ENCODE measurements at places on chromosomes 5 and 9. TPM values are rescaled to one million over a fixed set of nuclear protein-coding genes. Genes with fewer than 3 reads are reported as not detected.
A peak's percentile ranks its signal among the peaks of the same experiment; 100 is the strongest.

- DNase-seq, result no peak
These were observed 164.9 kb downstream of the CD180 start for GRCh38 chr5:67031692-67032091.

DNA sequence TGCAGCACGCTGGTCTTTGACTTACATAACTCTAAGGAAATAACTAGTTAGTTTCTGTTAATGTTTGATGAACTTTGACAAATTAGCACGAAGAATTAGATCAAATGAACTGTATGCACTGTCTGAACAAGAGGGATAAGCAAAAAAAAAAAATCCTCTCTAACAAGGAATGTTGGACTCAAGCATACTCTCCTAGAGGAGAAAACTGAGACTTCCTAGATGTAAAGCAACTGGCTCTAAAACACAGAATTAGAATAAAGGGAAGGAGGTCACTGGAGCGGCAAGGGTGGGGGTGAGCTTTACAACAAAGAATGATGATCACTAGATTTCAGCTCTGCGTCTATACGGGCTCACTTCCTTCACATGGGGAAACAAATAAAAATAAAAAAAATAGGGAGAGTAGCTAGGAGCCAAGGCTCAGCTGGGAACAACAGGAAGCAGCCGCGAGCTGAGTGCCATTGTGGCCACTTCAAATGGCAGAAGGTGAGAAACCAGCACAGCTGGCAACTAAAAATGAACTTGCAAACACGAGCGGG is 48.7 kb upstream of the CEMIP2 start:
- no peak for DNase-seq

Gene NPR3
- polyA plus RNA-seq, result 16.4 TPM

GRCh38 chr9:121309833-121310425 is 42.0 kb downstream of the GSN start:
- no peak for DNase-seq

GRCh38 chr5:141640051-141640415 is 3.2 kb downstream of the RELL2 start:
- DNase-seq, result no peak

Gene FOXD4L5
- 0.11 TPM for polyA plus RNA-seq

- no peak for DNase-seq
These were observed 333.1 kb upstream of the NUDT12 start for GRCh38 chr5:103895738-103896137.

Gene FAM221B
- 0.41 TPM for polyA plus RNA-seq

DNA sequence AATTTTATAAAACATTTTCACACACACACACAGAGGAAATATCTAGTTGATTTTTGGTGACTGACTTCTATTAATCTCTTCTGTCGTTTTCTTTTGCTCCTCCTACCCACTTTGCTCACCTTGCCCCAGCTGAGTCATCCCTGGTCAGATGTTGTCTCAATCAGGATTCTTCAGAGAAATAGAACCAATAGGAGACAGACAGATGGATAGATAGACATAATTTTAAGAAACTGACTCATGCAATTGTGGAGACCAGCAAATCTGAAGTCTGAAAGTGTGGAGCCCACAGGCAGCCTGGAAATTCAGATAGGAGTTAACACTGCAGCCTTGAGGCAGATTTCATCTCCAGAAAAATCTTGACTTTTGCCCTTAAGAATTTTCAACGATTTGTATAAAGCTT is 37.0 kb upstream of the PIK3R1 start:
- no peak for DNase-seq

DNA sequence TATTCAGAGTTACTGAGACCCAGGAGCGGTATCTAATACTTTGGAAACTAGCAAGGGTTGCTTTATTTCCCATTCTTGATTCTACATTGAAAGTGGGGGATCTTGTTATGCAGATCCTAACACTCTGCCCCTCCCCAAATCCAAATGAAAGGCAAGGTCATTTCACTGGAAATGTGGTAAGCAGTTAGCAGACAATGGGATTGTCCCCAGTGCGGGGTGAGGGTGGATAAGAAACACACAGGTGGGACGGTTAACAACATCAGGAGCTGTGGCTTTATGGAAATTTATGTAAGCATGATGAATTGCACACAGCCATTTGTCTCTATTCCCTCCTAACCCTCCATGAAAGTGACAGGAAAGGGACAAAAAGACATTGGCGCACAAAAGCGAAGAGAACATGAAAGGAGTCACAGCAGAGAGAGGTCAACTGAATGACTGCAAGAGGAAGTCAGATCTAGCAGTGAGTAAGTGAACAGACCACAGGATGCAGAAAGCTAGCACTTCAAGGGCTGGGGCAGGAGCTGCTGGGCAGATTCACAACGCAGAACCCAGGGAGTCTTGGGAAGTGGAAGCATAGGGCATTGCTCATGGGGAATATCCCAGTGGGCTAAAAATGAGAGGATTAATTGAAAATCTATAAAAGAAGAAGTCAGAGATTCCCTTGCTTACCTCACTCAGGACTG is 184.4 kb downstream of the HSD17B3 start:
- DNase-seq, result no peak

DNA sequence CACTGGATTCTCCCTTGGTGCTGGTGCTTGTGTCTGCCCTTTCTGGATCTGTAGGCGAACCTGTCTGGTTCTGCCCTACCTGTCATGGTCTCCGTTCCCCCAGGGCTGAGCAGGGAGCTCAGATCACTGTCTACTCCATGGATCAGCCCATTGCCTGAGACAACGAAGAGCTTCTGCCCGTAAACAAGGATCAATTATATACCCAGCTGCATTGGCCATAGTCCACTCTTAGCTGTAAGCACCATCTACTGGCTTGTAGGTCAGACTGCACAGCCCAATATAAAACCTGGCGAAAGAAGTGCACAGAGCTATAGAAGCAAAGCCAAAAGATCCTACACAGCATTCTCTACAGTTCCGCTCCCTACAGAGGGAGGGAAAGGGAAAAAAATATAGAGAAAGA is 181.5 kb upstream of the RPS23 start:
- DNase-seq, result no peak

- DNase-seq, result no peak
These were observed 251.8 kb downstream of the CWC27 start for GRCh38 chr5:65020492-65020891.

GRCh38 chr9:130860458-130861316 is 25.6 kb downstream of the ABL1 start:
- DNase-seq, result peak; percentile 70

- no peak for DNase-seq
These were observed 10.1 kb downstream of the CDKN2A start for GRCh38 chr9:21984101-21984500.

DNA sequence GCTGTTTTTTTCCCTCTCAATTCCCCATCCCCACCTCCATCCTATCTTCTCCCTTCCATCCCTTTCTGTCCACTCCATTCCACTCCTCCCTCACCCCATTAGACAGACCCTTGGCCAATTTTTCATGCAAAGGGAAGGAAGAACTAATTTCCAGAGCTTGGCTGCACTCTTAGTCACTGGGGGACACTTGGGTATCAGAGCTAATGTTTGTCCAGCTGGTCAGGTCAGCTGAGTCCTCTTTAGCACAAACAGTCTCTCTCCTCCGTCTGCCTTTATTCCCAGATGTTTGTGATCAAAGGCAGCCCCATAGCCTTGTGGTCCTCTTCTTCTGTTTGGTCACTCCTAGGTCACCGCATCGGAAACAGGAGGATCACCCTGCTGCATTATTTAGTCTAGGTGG is 148.5 kb downstream of the NMUR2 start:
- no peak for DNase-seq

Gene SLC22A4
- polyA plus RNA-seq, result 7.2 TPM

- no peak for DNase-seq
These were observed 6.6 kb upstream of the FAM151B start for GRCh38 chr5:80481019-80481893.

DNA sequence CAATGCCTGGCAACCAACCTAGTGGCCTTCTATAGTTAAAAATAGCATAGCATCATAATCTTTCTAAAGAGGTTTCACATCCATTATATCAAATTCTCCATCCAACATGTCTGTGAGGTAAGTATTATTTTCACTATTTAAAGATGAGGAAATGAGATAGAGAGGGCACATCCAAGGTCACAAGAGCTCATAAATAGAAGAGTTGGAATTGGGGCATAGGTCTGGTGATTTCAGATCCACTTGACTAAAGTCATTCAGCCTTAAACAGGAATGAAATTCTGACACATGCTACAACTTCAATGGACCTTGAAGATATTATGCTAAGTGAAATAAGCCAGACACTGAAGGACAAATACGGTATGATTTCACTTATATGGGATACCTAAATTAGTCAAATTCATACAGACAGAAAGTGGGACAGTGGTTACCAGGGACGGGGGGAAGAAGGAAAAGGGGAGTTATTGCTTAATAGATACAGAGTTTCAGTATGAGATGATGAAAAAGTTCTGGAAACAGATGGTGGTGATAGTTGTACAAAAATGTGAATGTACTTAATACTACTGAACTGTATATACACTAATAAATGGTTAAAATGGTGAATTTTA is 259.6 kb upstream of the NR4A3 start:
- no peak for DNase-seq

Gene BTNL8
- 1.1 TPM for polyA plus RNA-seq

DNA sequence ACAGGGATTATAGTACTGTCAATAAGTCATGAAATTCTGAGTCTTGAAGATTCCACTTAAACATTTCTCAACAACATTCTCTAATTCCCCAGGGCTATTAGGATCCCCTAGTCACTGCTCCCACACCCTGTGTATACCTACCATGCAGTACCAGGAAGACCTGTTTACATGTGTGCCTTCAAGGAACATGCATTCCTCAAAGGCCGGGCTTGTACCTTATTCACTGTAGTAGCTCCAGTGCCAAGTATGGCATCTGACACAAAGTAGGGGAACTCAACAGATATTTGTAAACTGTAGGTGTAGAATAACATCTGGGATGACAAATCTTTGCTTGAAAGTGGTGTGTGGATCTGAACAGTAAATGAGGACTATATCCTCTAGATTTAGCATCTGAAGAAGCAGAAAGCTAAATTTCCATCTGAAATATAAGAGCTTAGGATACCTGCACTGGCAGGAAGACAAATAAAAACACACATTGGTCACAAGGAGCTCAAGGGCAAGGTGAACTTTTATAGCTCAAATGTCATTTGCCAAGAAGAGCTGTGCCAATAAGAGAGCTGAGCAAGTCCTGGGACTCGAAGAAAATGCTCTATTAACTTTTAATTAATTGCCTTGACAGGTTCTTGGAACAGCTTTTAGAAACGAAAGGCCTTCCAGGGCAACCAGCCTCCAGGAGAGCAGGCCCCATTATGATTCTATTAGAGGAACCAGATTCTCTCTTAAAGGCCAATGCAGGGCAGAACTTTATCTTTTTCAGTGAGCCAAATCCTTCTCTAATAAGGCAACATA is 52.3 kb upstream of the MYOT start:
- DNase-seq, result peak; percentile 40

GRCh38 chr9:77708064-77708815 is 60.1 kb upstream of the GNA14 start:
- DNase-seq, result no peak

- no peak for DNase-seq
These were observed 40.3 kb downstream of the CCDC125 start for GRCh38 chr5:69292306-69292705.

DNA sequence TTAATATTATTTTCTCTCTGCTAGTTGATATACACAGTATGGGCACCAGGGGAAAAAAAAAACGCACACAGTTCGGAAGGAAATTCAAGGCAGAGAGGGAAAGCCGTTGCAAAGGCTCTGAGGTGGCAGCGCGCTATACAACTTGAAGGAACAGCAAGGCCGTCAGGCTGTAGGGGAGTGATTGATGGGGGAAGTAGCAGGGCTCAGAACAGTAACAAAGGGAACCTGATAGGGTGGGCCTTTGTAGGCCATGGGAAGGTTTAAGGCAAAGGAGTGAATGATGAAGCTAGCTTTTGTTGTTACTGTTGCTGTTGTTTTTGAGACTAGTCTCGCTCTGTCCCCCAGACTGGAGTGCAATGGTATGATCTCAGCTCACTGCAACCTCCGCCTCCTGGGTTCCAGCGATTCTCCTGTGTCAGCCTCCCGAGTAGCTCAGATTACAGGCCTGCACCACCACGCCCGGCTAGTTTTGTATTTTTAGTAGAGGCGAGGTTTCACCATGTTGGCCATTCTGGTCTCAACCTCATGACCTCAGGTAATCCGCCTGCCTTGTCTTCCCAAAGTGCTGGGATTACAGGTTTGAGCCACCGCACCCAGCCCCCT is 27.0 kb downstream of the AQP7 start:
- DNase-seq, result no peak

DNA sequence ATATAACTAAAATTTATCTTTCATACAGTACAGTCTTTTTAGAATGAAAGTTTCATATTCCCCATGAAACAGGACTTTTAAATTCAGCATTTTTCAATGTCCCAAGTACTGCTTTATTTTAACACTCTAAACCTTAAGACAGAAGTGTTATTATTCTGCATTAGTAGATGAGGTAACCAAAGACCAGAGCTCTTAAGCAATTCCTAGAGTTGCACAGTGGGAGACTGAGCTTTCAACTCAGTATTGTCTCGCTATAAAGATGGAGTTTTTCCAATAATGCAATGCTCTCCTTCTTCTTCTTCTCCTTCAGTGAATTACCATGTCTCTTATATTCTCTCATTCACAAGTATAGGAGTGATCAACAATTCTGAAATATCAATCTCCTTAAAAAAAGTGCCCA is 479.7 kb downstream of the CETN3 start:
- DNase-seq, result no peak

GRCh38 chr9:4515958-4516375 is 25.7 kb downstream of the SLC1A1 start:
- DNase-seq, result no peak

- no peak for DNase-seq
These were observed 12.1 kb downstream of the TTLL11 start for GRCh38 chr9:122080986-122081385.

Gene FBP2
- polyA plus RNA-seq, result 0.18 TPM

DNA sequence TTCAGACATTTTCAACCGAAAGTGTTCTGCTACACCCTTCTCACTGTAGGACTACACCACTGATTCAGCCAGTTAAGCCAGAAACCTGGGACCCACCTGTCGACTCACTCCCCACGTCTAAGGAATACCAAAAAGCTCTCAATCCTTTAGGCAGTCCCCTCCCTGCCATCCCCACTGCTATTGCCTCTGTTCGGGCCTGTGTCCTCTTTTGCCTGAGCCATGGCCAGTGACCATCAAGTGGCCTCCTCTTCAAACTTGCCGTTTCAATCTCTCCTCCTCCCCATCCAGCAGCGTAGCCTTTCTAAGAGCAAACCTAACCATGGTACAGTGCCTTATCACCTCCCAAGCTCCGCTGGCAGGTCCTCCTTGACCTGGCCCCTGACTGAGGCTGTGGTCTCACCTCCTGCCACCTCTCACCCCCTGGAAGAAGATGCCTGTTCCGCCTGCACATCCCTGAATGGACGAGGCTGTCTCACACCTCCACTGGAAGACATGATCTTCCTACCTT is 64.1 kb downstream of the GALNT12 start:
- no peak for DNase-seq

DNA sequence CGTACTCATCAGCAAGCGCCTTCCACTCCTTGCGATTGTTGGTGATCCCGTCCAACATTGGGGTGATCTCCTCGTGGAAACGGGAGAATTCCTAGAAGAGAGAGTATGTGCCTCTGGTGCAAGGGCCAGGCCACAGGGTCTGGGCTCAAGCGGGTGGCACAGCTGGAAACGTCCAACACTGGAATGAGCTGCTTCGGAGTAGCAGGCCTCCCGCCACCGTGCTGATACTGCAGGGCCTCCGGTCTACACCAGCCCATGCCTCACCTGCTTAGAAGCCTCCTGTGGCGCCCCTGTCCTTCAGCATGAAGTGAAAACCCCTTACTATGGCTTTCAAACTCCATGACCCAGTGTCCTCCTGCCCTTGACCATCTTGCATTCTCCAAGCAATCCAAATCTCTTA is 81.4 kb downstream of the PDE6A start:
- DNase-seq, result no peak

GRCh38 chr5:44932922-44933585 is 124.3 kb downstream of the MRPS30 start:
- no peak for DNase-seq

All from renal pelvis (tissue), 12 donors.